HT1080 (cell line): ENCODE measurements at places on chromosomes 5 and 9. TPM values are rescaled to one million over a fixed set of nuclear protein-coding genes. Genes with fewer than 3 reads are reported as not detected.

GRCh38 chr5:119458911-119459632, 6.8 kb downstream of the HSD17B4 start:
- no peak for DNase-seq

- DNase-seq, result peak; percentile 25
Measured at GRCh38 chr9:13274886-13275641, 4.4 kb downstream of the MPDZ start.

- peak; percentile 51 for DNase-seq
Measured at GRCh38 chr5:138128334-138128733, 10.9 kb downstream of the NME5 start.

DNA sequence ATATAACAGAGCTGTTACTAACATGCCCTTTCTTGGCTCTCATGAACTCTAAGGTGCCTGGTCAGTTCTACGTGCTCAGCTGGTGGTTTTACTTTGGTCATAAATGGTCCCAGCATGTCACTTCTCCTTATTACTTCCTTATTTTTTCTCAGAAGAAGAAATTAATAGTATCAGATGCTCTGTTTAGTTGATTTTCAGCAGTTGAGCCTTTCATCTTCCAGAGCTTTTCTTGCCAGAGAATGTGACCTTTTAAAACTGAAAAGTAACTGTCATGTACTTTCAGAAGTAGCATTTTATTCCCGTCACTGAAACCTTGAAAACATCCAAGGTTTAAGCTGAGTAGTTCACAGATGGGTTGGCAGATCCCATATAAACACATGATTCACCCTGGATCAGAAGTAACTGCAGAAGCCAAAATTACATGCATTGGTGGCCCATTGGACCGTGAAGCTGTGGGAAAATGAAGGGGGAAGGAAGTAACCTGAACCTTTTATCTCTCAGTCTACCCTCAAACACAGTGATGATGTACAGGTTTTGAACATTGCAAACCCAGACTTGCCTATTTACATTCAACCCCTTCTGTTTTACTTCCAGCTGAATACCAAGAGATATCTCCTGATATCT, 50.5 kb downstream of the HACD4 start:
- DNase-seq, result peak; percentile 32

Gene INSL6
- total RNA-seq, result not detected in 2 replicates

DNA sequence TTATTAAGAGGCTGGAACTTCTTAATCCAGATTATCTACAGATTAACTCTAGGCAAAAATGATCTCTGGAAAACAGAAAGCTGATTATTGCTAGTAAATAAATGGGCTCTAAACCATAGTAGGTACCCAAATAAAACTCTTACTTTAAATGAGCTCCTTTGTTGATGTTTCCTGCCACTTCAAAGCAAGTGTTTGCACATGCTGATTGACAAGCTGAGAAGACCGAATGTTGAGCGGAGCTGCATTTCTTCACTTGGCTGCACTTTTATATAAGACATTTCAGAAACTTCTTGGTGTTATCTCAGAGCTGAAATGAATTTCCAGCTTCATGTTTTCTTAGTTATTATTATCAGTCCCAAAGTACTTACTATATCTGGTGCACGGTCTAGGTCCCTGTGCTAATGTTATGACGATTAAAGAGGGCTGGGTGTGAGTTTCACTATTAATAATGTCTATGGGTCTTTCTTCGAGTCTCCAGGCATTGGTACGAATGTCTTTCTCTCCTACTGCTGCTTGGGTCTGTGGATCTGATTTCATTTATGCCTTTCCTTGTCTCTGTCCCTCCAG, 58.6 kb upstream of the CTXN3 start:
- DNase-seq, result no peak

- DNase-seq, result no peak
Measured at GRCh38 chr9:113876151-113876992, at the start of gene ZNF618. Gene ZNF618 (plus strand): TSS chr9:113876309. CDS start chr9:113876381, 72 bp downstream.

DNA sequence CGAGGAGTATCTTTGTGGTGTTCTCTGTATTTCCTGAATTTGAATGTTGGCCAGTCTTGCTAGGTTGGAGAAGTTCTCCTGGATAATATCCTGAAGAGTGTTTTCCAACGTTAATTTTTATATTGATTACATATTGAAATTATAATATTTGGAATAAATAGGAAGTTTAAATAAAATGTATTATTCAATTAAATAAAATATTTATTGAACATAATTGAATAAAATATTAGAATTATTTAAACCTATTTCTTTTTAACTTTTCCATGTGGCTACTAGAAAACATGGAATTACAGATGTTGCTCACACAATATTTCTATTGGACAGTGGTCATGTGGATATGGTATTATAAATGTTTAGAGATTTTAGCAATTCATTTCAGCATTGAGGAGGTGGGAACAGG, 170.8 kb upstream of the FST start:
- DNase-seq, result no peak

DNA sequence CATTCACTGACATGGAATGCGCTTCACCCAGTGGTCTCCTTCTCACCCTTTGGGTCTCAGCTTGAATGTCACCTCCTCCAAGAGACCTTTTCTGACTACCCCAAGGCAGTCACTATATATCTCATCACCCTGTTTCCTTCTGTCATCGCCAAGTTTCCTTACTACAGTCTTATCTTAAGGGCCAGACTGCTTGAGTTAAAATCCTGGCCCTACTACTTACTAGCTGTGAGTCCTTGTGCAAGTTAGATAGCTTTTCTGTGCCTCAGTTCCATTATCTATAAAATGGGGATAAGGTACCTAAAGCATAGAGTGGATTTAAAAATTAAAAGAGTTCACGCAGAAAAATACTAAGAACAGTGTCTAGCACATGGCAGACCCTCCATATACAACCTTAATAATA, 132.4 kb downstream of the GABBR2 start:
- DNase-seq, result no peak

DNA sequence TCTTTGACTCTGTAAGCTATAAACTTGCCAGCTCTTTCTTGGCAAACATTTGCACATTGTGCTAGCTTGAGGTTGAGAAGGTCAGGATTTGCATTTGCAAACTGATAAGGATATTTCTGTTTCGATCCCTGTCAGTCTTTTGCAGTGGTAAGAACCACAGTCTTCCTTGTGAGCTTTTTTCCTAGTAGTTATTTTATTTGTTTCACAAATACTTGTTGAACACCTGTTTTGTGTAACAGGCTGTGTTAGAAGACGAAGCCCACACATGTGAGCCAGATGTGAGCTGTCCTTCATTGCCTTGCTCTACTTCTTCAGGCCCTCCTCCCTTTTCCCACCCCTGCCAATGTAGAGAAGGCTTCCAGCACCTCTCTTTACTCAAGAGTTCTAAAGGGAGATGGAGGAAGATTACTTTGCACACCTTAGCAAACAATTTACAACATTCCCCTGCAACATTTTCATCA, 327.0 kb upstream of the KLF4 start:
- DNase-seq, result no peak

GRCh38 chr5:78841767-78842166, 143.3 kb downstream of the ARSB start:
- no peak for DNase-seq

Gene PIP5K1B
- not detected in 2 replicates for total RNA-seq

DNA sequence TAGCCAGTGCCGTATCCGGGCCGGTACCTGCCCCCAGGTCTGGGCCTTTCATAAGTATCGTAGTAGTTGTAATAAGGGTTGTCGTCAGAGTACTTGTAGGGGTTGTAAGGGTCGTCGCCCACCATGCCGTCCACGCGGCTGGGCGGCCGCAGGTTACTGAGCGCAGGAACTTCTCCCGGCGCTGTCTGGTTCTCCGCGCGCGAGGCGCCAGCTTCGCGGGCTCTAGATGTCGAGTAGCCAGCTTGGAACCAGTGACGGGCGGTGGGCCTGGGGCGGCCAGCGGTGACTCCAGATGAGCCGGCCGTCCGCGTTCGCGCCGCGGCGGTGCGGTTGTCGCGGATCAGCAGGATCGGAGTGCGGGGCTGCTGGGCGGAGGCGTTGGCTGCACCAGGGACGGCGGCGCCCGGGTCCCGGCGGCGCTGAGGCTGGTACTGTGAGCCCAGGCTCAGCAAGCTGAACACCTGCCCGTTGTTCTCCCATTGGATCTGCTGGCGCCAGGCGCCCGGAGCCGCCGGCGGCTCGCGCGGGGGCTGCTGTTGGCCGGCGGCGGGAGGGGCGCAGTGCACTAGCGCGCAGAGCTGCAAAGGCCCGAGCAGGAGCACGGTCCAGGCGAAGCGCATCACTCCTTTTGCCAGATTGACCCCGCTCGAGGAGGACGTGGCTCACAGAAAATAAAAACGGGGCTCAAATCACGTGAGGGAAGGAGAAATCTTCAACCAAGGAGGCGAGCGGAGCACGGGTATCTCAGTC, 518 bp downstream of the LOX start:
- DNase-seq, result peak; percentile 43

- no peak for DNase-seq
Measured at GRCh38 chr5:17424674-17425073, 73.4 kb upstream of the TAF11L2 start.

Gene MELK
- 62.7 and 74.6 TPM in 2 replicates for total RNA-seq

Gene NDUFS6
- 77.4 and 102 TPM in 2 replicates for total RNA-seq

DNA sequence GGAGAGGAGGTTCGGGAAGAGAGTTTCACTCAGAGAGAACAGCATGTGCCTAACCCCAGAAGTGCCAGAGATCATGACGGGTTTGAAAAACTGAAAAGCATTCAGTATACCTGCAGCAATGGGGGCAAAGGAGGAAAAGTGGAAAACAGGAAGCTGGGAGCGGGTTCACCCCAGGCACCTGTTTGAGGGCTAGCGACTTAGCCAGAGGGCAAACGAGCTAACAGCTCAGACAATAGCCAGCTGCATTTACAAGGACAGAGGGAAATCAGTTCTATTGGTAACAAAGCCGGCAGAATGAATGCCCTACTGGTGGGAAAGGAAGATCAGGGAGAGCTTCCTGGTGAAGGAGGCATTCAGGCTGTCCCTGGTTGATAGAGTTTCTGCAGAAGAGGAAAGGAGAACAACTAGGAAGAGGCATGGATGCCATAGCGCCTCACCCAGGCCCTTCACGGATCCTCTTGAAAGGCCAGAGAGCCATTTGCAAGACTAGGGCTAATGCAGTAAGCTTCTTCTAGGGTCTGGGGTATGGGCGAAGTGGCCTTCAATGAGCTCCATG, 141.7 kb upstream of the ADRA1B start:
- no peak for DNase-seq

Gene ACTBL2
- total RNA-seq, result 0.47 and 0.80 TPM in 2 replicates

DNA sequence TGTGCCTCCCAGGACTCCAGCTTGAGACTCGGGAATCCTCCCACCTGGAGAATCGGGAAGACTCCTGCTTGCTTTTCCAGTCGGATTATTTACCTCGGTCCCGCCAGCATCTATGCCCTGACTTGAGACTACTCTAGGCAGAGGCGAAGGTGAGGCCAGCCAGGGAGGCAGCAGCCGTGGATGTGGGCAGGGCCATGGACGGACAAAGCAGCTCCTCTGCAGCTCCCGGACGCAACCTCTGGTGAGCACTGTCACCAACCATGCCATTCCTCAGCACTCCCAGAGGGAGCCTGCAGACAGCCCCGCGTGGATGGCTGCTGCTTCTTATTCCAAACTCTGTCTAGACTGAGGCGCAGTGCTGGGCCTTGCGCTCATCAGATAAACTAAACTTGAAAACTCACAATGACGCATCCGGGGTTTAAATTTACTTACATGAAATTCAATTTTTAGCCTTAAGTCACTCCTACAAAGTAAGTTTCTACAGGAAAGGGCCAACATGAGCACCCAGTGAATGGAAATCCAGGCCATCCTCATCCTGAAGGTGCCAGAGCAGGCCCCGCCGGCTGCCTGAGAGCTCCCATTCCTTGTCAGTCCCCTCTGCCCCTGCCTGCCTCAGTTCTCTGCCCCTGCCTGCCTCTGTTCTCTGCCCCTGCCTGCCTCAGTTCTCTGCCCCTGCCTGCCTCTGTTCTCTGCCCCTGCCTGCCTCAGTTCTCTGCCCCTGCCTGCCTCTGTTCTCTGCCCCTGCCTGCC, 17.8 kb downstream of the MED10 start:
- DNase-seq, result no peak

Gene ANKRD33B
- 4.9 and 5.2 TPM in 2 replicates for total RNA-seq

GRCh38 chr5:150255659-150256409, 33.7 kb downstream of the CAMK2A start:
- no peak for DNase-seq

DNA sequence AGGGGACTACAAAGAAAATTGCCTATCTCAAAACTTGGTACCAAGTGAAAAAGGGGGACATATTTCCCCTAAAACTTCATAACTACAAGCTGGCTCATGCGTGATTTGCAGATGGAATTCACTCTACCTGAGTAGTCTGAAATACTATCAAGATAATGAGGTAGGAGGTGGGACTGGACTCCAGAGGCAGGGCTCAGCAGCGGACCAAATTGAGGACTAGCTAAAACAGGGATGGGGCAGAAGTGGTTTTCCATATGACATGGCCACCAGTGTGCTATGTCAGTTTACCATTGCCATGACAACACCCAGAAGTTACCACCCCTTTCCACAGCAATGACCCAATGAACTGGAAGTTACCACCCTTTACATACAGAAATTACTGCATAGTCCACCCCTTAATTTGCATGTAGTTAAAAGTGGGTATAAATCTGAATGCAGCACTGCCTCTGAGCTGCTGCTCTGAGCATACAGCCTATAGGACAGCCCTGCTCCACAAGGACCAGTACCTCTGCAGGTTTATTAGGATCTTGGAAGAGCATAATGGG, 30.4 kb upstream of the TESK1 start:
- DNase-seq, result no peak

DNA sequence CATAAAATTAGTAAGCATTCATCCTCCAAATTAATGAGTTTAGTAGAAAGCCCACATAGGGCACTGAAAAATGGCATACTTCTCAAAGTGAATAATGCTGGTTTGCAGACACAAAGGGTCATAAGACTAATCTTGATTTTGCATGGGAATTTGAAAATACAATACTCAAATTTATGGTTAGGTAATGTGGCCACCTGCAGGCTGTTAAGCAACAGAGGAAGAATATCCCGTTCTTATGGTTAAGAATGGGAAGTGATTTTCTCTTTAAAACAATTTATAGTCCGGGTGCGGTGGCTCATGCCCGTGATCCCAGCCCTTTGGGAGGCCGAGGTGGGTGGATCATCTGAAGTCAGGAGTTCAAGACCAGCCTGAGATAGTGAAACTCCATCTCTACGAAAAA, 9.4 kb upstream of the PLCXD3 start:
- DNase-seq, result no peak

Gene SPINK6
- total RNA-seq, result 1.2 TPM in 1 of 2 replicates, not detected in the other

GRCh38 chr9:136117291-136117915, 1.3 kb downstream of the TMEM250 start:
- no peak for DNase-seq

Gene CENPP
- total RNA-seq, result 16.0 TPM in 2 replicates

Gene FOXI1
- total RNA-seq, result not detected in 2 replicates

Gene FOXD4L3
- not detected in 2 replicates for total RNA-seq

- DNase-seq, result no peak
Measured at GRCh38 chr9:4967523-4967922, 17.5 kb upstream of the JAK2 start.

Gene PAEP
- 15.7 and 17.5 TPM in 2 replicates for total RNA-seq

DNA sequence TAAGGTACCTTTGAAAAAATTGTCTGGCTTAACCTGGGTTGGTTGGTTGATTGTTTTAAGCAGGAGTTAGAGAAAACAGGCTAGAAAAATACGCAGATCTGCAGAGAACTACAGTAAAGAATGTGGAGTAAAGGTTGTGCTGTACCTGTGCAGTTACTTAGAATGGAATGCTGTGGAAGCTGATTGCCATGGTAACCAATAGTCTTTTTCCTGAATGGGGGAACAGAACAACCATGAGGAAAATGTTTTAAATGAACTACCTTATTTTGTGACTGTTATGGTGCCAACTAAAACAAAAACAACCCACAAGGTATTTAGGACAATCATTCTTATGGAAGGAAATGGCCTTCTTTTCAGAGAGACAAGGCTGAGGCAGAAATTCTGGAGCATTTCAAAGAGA, 4.8 kb upstream of the HOMER1 start:
- no peak for DNase-seq
